Inflammatory macrophage treated with lipopolysaccharide for 1 hour (primary cell): ENCODE measurements at places on chromosomes 5 and 9.

DNA sequence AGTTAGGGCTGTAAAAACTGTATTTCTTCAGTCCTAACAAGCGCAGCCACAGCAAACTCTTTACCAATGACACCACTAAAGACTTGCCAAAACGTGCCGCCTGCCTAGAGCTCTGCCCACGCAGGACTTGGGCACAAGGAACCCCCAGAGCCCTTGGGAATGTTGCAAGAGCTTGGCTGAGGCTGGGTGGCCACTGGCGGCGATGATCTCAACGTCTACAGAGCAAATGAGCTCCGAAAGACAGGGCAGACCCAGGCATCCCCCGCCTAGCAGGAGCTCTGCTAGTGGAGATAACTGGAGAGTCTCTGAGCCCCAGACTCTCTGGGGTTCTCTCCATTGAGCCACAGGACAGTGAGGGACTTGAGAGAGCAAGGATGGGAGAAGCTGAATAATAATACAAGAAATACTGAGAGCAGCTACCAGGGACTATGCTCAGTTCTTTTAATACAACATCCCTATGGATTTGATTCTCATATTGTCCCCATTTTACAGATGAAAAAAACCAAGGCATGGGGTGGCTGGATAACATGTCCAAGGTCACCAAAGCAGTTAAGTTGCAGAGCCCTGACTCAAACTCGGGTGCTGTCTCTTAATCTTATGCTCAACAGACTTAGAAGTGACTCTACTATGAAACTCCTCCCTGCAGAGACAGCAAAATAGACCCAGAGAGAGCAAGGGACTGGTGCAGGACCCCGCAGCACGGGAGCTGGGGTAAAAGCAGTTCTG is 32.5 kb downstream of the SHB start:
- peak; percentile 76 for DNase-seq

DNA sequence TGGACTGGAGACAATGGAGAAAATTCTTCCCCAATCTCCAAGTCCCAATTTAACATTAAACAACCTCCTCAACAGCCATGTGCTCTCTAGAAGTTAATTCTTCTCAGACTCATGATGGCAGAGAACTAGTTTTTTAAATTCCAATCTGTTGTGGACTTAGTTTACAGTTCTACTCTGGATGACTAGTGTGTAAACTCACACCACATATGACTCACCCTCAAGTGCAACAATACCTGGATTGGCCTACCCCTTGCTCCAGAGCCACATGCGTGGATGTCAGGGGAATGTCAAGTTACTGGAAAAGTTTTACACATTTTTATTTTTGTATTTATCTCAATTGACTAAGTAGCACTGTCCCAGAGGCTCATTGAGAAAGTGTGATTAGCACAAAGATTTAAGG is 136.0 kb upstream of the EFNA5 start:
- no peak for DNase-seq

- no peak for DNase-seq
Measured at GRCh38 chr9:137836831-137837241, 40.7 kb upstream of the CACNA1B start.

DNA sequence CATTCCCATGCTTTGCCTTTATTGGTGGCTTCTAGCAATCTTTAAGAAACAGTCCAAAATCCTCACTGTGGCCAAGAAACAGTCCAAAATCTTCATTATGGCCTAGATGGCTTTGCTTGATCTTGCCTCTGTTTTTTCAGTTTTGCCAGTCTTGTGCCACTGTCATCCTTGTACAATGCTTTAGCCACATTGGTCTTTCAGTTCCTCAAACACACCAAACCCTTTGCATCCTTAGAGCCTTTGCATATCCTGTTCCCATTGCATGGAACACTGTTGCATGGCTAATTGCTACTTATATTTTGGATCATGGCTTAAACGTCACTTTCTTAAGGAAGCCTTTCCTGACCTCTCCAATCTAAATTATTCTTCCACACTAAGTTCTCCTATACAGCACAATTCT is 22.1 kb downstream of the MRRF start:
- no peak for DNase-seq

DNA sequence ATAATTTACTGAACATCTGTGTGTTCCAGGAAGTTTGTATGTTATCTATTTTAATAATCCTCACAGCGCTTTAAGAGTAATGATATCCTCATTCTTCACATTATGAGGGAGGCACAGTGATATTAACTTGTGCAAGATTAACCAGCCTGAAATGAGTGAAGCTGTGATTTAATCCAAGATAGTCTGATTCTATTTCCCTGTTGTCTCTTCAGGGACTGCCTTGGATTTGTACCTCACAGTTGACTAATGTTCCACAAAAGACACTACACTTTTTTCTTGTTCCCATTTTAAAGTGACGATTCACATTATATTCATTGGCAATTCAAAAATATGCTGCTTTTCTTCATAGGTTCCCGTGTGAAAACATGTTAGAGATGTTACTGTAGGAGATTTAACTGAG is 125.3 kb upstream of the GNA14 start:
- peak; percentile 65 for DNase-seq

GRCh38 chr5:82417776-82418607 is 139.8 kb upstream of the RPS23 start:
- no peak for DNase-seq

- DNase-seq: no peak
Measured at GRCh38 chr9:137128158-137128861, 10.6 kb upstream of the GRIN1 start.

DNA sequence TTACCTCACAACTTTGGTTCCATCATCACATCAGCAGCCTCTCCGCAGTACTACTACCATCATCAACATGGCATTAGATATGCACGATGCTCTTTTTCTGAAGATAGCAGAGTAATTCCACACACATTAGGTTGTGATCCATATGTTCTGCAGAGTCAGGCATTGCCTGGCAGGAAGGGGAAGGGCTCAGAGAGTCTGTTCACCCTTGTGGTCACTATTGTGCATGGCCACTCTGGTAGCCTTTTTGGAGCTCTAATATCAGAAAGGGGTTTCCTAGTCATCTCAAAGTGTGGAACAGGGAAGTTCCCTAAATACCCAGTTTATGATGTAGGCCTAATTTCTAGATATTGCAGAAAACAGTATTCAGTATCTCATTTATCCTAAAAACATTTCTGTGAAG is 373.6 kb downstream of the BNC2 start:
- no peak for DNase-seq

DNA sequence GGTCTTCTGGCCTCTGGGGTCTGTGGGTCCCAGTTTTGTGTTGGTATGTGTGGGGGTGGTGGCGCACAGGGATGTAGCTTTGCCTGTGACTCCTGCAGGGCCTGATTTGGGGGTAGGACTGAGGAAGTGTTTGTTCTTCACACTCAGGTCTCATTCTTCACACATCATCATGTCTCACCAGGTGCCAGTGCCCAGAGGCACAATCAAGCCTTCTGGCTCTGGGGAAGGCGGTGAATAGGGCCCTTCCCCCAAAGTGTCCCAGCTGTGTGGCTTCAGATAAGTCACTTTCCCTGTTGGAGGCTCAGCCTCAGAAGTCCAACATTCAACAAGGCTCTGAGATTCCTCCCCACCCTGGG is 5.1 kb downstream of the DBN1 start:
- DNase-seq: no peak

- DNase-seq: no peak
Measured at GRCh38 chr5:10064546-10065195, 185.0 kb downstream of the ATPSCKMT start.

GRCh38 chr9:4739587-4740387 is 1.2 kb downstream of the AK3 start:
- DNase-seq: no peak

GRCh38 chr9:121643473-121643872 is 8.0 kb upstream of the DAB2IP start:
- no peak for DNase-seq

DNA sequence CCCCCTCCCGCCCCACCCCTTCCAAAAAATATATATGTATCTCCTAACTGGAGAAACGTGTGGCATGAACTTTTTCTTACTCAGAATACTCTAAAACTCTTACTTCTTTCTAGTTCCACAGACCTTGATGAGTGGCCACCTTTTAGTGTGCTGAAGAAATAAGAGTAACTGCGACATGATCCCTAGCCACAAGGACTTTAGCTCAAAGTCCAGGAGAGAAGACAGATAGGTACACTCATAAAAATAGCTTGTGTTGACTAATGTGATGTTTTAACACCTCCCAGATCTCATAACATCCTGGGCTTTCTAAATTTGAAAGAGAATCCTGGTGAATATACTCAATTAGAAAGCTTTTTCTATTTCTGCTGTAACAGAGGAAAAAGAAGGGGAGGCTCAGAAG is 1005.0 kb upstream of the DMAC1 start:
- DNase-seq: no peak

GRCh38 chr9:119961774-119962424 is 592.7 kb upstream of the BRINP1 start:
- DNase-seq: peak; percentile 47

DNA sequence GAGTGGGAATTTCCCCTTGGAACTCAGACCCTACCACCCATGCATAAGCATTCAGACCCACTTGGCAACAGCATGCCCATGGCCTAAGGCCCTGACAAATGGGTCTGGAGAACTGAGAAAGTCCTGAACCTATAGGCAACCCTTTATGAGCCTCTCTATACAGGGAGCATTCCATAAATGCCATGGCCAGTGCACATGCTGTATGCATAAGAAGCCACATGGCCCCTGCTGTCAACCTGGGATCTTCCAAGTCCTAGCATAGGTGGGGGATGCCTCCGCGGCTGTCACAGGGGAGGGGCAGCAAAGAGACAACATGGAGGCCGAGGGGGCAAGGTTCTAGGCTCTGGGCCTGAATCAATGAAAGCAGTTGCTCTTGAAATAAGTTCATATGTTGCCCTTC is 8.2 kb upstream of the NIPAL4 start:
- DNase-seq: no peak

- DNase-seq: no peak
Measured at GRCh38 chr9:5375790-5376477, 36.3 kb upstream of the RLN1 start.

DNA sequence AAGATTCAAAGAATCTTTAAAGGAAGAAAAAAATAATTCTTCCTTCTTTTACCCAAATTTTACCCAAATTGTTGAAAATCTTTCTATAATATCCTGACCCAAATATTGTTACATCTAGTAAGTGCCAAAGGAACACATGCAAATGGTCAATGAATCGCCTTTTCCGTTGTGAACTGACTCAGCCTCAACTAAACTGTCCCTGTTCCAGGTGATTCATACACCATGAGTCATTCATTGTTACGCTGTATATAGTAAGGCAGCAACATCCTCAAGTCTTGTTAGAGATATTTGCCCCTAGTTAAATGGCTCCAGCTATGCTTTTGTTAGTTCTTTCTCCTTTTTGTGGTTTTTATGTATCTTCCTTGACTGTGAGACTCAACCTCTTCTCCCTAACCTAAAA is 9.7 kb downstream of the PTGER4 start:
- peak; percentile 81 for DNase-seq

DNA sequence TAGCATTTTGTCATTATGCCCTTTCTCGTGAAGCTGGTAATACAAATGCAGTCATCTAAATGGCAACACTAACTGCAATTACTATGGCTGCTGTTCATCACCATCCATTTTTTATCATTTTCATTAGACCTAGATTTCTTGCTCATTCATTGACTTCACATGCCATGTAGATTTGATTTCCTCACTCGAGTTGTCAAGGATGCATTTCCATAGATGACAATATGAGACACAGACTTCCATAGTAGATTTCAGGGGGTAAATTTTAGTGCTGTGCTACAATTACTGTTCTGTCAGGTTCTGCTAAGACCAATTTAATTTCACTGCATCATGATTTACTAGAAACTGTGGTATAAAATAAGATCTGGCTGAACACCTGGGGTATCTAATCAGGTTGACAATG is 589.2 kb downstream of the SEMA5A start:
- DNase-seq: no peak

GRCh38 chr9:7608261-7608660 is 191.3 kb downstream of the DMAC1 start:
- DNase-seq: no peak

- no peak for DNase-seq
Measured at GRCh38 chr5:98454407-98454806, 319.1 kb upstream of the RGMB start.

GRCh38 chr5:55564721-55565120 is 30.0 kb upstream of the PLPP1 start:
- DNase-seq: no peak

DNA sequence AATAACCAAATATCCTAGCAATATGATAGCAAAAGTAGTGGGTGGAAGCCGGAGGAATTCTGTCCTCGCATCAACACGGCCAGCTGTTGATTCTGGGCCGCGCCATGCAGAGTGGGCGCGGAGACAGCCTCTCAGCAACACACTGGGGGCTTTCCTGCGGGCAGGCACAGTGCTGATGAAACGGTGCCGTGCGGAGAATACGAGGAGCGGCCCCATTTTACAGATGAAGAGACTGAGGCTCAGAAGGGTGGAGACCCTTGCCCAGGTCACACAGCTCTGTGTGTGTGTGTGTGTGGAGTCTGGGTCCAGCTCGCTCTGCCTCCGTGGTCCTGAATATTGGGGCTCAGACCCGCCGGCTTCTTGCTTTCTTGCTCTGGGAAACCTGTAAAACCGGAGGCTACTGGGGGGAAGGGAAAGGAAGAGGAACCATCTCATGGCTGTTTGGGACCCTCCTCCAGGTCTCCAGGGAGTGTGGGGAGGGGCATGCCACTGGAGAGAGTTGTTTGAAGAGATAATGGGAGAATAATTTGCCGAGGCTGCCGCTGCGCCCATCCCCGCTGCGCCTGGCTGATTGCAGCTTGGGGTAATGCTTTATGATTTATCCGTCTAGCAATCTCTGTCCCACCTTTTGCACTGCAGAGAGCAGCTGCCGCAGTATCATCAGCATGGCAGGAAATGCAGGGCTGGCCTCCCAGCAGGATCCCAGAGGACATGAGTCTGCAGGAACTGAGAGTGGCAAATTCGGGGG is 36.6 kb downstream of the NCS1 start:
- DNase-seq: no peak

DNA sequence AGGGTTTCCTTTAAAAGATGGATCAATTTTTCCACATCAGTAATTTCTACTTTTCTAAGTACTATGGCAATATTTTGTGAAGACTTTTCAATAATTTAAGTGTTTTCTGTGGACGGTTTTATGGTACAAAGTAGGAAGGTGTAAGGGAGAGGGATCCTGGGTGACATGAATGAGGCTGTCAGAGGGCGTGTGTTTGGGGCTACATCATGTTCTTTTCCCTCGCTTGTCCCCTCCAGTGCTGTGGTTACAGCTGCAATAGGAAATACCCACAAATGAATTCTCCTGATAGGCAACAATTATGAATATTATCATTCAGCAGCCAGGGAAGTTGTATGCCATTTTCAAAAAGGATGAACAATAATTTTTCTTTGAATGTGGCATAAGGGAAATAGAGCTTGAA is 83.8 kb downstream of the CAVIN4 start:
- DNase-seq: no peak

- no peak for DNase-seq
Measured at GRCh38 chr5:150152636-150153462, 2.8 kb downstream of the PDGFRB start.
